ENCODE measurements at places on chromosomes 16 and 17.

GRCh38 chr17:45904866-45905265, 10.5 kb downstream of the MAPT start:
- DNase-seq = no peak

DNA sequence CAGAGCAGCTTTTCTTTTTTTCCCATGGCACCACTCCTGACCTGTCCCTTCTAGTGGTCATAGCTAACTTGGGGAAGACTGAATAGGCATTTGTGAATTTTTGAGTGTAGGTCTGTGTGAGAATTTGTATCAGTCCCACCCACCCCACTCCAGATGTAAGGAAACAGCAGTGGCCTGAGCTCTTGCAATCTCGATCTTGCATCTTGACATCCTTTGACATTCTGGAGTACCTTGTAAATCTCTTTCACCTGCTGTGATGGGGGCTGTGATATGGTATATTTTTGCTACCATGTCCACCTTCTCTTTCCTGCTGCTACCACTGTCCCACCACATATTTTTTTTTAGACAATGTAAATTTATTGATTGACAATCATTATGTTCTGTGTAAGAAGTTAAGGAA, 289.3 kb downstream of the MAP2K6 start:
- no peak for DNase-seq

GRCh38 chr16:83720981-83721380, 86.8 kb upstream of the HSBP1 start:
- no peak for DNase-seq

- DNase-seq = no peak
Observed at GRCh38 chr17:35773679-35774425, 13.2 kb downstream of the C17orf50 start.

DNA sequence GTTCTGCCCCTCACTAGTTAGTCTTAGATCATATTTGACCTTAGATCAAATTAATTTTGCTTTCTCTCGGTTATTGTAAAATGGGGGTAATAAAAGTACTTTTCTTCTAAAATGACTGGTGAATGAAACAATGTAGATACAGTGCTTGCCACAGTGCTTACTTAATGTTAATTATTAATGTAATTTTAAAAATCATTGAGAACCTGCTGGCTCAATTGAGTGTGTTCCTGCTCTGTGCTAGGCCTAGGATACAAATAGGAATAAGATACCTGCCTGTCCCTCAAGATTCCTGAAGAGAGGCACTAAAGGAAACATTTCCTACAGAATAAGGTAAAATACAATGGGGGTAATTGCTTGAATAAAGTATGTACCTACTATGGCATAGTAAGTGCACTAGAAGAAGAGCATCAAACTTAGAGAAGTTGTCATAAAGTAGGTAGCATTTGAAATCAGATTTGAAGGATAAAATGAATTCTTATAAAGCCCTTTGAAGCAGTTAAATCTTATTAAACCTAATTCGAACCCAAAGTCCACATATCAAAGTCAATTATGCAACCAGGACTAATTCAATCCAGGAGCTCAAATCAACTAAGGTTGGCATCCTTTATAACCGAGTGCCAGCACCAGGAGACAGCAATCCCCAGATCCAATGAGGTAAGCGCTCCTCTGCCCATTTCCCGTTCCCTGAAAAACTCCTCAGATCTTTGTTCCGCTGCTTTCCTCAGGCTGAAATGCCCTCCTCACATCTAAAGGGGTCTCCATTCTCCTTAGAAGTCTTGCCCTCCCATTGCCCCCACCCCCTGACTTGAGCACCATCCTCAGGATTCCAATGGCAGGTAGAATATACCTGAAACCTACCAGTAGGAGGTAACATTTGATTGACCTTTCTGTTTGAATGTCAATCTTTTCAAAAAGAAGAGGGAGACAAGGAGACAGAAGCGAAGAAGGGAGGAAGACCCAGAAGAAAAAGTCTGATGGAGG, 2.4 kb upstream of the MED13 start:
- DNase-seq = no peak

- DNase-seq = no peak
Observed at GRCh38 chr17:74814453-74814852, 38.3 kb upstream of the NAT9 start.

DNA sequence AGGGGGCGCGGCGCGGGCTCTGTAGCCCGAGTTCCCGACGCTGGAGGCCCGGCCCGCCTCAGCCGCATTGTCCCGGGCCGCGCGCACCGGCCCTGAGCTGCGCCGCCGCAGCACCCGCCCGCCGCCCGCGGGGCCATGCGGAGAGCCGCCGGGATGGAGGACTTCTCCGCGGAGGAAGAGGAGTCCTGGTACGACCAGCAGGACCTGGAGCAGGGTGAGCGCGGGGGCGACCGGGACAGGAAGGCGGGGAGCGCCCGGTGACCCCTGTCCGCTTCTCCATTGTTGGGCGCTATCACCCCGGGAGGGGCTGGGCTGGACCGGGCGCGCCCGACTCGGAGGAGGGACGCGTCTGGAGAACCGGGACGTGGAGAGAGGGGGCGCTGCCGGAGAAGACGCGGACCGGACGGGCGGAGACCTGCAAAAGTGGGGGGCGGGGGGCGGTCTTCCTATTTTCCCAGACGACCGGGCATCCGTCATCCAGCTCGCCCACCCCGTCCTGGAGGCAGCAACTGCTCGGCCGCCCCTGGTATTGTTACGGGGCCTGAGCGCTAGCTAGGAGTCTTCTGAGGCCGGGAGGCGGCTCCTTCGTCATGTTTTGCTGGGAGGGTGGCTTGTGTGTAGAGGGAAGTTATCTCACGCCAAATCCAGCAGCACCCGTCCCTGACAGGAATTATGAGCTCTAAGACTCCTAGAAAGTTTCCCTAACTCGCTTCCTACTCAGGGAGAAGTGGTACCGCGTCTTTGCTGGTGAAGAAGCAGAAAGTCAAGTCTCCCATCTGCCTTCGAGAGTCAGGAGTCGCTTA, 678 bp downstream of the CDR2L start:
- DNase-seq = no peak

Measured in activated T-cell treated with anti-CD3 and anti-CD28 coated beads, Interleukin-2, amount 50 U/mL, for 1 hour (primary cell).